ENCODE measurements at places on chromosomes 16 and 17.

DNA sequence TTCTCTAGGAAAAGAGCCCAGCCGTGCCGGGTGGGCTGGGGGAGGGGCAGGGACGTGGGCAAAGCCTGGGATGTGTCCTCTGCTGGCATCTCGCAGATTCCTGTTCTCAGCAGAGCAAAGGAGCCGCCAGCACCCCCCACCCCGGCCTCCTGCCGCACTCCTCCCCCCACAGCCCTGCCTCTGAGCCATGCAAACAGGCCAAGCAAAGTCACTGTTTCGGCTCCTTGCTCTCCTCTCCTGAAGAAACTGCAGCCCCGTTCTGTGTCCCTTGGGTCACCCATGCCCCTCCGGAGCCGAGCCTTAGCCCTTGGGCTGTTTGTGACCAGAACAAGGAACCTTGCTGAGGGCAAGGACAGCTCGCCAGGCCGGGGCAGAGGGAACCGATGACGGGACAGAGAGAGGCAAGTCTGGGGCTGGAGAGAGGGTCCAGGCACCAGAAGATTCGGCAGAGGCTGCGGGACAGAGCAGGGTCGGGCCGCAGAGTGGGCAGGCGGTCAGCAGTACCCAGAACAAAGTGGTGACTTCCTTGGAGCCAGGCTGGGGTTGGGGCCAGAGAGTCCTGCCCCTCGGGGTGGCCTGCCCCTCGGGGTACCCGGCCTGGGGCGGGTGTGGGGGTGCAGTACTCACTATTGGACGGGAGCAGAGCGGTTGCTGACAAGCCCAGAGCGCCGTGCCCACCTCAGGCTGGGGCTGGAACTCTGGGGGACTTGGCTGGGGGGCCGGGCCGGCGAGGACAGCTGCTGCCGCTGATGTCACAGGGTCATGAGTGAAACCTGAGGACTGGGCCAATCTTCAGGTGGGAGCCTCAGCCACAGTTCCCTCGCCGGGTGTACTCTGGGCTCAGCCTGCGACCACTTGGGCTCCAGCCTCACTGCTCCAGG lies 9.2 kb upstream of the PRR29 start:
- DNase-seq, result no peak

DNA sequence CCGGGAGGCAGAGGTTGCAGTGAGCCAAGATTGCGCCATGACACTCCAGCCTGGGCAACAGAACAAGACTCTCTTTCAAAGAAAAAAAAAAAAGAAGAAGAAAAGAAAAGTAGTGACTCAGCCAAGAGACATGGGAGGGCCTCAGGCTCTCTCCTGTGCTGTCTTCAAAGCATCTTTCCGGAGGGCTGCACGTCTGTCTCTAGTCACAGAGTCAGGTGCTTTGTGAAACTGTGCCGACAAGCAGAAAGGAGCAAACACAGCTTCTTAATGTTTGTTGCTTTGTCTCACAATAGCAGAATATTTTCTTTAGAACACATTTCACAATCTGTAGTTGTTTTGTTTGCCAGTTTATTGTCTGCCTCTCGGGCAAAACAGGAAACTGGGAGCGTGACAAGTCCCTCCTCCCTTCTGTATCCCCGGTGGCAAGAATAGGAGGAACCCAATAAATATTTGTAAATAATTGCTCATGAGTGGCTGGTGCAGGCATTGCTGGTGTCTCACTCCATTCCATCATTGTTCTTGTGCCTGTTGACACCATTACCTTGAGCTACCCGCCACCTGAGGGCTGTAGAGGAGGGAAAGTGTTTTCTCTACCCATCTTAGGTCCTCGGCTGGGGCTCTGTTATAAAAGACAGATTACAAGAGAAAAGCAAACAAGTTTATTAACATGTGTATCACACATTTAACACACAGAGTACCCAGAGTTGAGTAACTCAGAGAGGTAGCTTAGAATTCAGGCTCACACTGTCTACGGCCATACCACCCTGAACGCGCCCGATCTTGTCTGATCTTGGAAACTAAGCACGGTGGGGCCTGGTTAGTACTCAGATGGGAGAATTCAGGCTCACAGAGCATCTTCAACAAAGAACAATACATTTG lies 5.5 kb downstream of the GAST start:
- no peak for DNase-seq

DNA sequence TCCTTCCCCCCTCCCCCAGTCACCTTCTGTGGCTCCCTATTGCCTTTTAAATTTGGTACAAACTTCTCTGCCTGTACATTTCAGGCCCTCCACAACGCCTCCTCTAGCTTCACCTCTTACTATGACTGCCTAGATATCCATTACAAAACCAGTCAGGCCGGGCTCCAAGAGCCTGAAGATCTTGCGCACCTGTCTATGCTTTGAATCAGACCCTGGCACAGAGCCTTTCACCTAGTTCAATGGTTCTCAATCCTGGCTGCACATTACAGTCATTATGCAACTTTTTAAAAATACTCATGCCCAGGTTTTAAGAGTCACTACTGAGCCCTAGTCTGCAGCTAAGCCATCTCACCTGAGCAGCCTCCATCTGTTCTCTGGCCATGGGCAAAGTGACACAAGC lies 1.6 kb upstream of the GAS7 start:
- DNase-seq, result no peak

DNA sequence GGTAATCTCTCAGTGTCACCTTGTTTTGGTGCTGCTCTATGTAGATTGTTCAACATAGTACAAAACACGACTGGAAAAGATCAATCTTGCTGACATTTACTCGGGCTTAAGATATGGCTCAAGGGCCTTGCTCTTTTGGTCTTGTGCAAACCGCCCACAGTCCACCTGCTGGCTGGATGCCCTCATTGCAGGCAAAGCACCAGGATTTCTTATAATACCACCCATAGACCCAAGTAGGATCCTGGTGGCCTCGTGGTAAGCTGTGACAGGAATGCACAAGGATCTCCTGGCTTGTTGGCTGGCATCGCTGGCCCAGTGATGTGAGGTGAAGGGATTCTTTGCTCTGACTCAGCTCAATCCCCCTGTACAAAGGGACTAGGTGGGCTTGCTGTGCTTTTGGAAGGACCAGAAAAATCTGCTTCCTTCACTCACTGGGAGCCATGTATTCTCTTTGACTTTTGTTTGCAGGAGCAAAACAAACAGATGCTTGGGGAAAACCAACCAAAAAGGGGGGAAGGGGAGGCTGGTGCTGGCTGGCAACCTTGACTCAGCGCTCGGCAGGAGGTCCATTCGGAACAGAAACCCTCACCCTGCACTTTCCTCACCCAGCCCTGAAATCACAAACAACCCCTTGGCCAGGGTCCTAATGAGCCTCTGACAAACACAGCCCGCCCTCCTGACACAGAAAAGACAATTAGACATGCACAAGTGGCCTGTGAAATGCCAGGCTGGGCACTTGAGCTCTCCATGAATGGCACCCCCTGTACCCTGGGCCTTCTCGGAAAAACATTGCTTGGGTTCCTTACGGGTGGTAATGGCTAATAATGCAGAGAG lies 36.6 kb upstream of the MED9 start:
- peak; percentile 83 for DNase-seq

- no peak for DNase-seq
Measured at GRCh38 chr16:83392743-83393142, 415.0 kb upstream of the HSBP1 start.

DNA sequence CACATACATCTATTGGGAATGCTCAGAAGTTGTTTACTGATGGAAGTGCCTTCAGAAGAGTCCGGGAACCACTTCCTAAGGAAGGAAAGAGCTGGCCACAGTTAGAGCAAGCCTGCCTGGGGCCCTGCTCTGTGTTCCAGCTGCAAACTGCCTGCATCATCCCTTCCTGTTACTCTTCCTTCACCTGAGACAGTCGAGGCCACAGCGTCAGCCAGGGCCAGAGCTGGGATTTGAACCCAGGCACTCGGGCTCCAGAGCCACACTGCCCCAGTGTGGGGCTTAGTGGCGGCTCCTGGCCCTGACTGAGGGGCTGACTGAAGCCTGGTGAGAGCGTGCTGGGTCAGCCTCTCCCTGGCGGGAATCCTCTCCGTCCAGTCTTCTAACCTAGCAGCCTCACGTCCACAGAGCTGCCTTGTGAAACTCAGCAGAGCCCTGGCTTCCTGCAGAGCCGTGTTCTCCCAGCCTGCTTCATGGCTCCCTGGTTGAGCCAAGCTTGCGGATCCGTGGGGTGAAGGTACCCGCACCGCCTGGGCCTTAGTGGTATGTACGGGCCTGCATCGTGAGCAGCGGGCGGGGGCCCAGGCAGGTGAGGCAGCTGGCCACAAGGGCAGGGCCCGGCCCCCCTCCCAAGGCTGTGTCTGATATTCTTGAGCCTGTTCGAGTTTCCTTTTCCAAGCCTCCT lies 4.6 kb upstream of the C17orf99 start:
- DNase-seq, result no peak

DNA sequence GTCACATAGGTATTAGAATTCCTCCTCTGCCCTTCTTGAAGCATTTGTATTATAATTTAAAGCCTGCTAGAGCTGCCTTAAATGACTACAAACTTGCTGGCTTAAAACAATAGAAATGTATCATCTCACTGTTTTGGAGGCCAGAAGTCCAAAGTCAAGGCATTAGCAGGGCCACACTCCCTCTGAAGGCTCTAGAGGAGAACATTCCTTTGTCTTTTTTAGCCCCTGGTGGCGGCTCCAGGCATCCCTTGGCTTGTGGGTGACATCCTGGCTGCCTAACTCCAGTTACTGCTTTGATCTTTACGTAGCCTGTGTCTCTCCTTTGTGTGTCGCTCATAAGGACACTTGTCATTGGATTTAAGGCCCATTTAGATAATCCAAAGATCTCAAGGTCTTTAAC lies 186.6 kb upstream of the SALL1 start:
- DNase-seq, result no peak

- no peak for DNase-seq
Measured at GRCh38 chr17:4195306-4195705, 52.3 kb downstream of the CYB5D2 start.

DNA sequence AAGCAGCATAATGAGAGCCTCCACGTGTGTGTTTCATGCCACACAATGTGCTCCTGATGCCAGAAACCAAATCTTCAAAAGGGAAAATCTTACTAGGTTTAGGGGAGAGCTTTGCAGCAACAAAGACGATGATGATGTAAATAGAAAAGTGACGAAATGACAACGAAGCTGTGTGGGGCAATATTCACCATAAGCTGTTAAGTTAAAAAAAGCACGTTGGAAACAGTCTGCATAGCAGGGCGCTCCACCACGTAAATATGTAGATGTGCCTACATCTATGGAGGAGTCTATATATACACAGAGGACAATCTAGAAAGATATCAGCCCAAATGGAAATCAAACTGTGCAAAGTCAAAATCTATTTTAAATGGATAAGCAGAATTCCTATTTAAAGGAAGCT lies 61.0 kb downstream of the RPH3AL start:
- no peak for DNase-seq

GRCh38 chr17:2571523-2572303 lies 21.7 kb upstream of the PAFAH1B1 start:
- no peak for DNase-seq

GRCh38 chr16:71501547-71501946 lies 12.4 kb upstream of the ZNF19 start:
- no peak for DNase-seq

GRCh38 chr17:51739245-51739886 lies 419.1 kb downstream of the CA10 start:
- no peak for DNase-seq

- no peak for DNase-seq
Measured at GRCh38 chr17:16044487-16044886, 44.9 kb downstream of the TTC19 start.

All from CD8-positive, alpha-beta memory T cell (primary cell).